ENCODE measurements at places on chromosomes 16 and 17.

DNA sequence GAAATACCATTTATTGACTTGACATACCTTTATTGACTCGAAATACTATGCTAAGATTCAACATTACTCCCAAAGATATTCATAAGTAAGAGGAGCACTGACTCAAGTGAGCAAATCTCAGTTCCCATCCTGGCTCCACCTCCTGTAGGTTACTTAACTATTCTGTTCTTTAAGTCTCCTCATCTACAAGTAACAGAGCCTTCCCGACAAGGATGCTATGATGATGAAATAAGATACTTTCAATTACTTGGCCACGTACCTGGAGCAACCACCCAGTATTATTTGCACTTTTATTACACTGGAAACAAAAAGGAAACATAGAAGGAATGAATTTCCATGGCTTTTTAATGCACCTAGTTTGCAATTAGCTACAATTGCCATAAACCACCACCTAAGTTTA is 16.3 kb downstream of the KANSL1 start:
- no peak for DNase-seq

DNA sequence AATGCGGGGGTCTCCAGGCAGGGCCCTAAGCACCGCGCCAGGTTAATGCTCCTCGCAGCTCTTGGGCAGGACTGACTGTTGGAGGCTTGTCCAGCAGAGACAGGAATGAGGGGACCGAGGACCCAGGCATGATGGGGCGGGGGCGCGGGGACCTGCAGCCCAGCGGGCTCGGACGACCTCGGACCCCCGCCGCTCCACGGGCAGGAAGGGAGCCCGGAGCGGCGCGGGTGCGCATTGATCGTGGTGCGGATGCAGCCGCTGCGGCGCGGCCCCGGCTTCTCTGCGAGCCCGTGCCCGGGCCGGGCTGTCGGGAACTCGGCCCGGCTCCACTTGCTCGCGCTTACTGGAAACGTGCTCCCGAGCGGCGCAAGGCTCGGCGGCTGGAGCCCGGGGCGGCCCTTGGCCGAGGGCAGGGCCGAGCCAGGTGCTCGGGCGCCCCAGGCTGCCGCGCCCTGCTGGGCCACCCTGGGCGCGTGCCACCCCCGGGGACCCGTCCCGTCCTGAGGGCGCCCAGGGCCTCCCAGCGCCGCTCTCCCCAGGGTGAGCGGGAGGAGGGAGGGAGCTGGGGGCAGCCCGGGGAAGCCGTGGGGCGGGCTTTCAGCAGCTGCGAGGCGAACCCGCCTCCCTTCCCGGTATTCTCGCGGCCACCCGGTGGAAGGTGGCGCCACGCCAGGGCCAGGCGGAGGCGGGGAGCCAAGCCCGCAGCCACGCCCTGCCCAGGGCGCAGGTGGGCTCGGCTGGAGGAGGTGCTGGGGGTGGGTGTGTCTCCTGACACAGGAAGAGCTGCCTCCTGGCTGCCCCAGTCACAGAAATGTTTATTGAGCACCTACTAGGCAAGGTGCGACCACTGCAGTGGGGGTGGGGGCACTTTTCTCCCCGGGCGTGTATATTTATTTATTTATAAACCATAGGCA is 45.9 kb downstream of the SOCS3 start:
- DNase-seq: peak; percentile 81

DNA sequence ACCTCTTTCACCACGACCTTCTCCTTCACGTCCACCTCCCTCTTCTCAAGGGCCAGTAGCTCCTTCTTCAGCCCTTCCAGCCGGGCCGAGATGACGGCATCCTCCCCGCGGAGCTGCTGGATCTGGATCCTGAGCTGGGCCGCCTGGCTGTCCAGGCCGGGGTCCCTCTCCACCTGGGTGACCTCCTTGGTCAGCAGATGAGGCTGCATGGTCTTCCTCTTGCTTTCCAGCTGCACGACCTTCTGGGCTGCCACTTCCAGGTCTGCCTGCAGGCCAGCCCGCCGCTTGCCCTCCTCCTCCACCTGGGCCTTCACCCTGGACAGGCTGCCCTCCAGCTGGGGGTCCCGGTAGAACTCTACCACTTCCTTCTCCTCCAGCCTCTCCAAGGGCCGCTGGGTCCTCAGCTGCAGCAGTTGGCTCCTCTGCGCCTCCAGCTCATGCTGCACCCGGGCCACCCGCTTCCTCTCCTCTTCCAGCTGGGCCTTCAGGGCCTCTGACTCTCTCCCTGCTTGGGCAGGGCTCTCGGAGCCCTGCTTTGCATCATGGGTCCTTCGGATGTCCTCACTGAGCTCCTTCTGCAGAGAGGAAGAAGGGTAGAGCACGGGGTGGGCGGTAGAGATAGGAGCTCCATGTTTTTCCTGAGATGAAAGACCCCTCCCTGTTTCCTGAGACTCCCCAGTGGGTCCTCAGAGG is 9.5 kb downstream of the CDK3 start:
- DNase-seq: no peak

DNA sequence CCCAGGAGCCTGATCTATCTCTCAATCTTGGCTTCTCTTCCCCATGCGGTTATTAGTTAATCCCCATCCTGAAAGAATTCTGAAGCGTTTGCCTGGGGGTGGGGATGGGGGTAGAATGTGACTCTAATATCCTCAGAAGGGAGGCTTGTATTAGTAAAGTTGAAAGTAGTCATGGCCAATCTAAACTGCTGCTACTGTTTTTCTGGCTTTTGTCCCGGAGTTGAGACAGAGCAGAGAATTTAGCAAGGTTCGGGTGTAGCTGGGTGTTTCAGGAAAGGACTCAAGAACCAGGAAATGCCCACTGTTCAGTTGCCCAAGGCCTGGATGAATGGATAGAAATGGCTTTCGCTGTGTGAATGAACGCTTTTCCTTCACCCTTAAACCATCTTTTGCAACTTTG is 17.6 kb upstream of the ITGAM start:
- DNase-seq: no peak

GRCh38 chr16:4091240-4092012 is 24.8 kb downstream of the ADCY9 start:
- DNase-seq: no peak
